Right hindlimb (tissue), 1 donor: ENCODE measurements at places on chromosomes 11 and 22.

DNA sequence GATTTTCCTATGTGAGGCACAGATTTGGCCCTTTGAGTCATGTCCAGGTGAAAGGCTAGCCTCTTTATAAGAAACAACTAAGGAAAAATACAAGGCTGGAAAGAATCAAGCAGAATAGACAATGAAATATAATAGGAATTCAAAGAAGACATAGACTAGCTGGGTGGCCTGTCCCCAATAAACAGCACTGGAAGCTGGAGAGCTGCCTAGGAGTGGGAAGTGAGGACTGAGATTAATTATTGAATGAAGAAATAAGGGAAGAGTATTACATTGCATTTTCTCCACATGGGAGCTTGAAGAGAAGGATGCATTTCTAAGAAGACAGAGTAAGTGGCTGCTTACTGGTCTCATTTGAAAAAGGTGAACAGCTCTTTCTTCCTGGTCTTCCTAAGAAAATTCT is 100.0 kb downstream of the CCDC34 start:
- no peak for DNase-seq

DNA sequence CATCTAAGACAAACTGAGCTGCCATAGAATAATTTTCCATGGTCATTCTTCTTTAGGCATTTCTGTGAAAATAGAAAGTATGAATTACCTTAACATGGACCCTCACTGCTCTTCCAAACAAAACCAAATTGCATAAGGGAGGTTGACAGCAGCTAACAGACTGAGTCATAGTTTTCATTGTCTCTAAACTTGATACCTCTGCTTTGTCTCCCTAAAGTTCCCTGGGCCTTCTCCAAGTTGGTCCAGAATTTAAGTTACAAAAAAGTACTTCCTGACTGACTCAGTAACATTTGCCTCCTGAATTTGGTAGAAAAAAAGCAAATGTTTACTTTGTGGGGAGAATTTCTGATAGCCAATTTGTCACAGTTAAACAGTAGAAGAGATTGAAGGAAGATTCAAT is 3.0 kb downstream of the OR8D1 start:
- DNase-seq: no peak

- DNase-seq: no peak
Observed at GRCh38 chr11:75023446-75024067, 34.8 kb downstream of the NEU3 start.

DNA sequence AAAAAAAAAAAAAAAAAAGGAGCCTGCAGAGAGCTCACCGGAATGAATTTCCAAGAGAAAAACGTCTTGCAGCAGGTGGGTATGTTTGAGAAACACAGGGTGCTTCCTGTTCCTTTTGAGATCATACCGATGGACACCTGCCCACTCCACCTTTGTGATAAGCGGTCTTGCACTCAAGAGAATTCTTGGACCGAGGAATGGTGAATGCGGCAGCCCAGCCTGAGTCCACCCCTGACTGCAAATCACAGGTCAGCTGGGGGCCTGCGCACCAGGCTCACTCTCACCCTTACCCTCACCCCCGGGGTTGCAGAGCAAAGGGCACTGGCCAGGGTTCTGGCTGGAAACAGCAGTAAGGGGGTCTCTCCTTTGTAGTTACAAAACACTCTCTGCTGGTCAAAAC is 16.8 kb upstream of the TEF start:
- DNase-seq: no peak

DNA sequence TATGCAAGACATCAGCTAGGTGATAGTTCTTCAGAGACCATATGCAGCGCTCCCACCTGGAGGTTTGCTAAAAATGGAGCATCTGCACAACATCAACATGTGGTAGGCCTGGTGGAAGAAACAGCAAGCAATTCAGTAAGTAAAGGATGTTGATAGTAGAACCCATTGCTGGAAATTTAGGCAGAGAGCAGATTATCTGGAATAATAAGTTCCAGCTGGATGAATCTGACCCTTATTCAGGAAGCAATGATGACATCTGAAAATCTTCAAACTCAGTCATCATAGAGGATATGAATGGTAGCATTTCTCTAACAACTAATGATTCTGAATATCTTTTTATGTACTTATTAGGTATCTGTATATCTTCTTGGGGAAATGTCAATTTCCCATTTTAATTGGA is 225.2 kb upstream of the ANO3 start:
- DNase-seq: no peak

DNA sequence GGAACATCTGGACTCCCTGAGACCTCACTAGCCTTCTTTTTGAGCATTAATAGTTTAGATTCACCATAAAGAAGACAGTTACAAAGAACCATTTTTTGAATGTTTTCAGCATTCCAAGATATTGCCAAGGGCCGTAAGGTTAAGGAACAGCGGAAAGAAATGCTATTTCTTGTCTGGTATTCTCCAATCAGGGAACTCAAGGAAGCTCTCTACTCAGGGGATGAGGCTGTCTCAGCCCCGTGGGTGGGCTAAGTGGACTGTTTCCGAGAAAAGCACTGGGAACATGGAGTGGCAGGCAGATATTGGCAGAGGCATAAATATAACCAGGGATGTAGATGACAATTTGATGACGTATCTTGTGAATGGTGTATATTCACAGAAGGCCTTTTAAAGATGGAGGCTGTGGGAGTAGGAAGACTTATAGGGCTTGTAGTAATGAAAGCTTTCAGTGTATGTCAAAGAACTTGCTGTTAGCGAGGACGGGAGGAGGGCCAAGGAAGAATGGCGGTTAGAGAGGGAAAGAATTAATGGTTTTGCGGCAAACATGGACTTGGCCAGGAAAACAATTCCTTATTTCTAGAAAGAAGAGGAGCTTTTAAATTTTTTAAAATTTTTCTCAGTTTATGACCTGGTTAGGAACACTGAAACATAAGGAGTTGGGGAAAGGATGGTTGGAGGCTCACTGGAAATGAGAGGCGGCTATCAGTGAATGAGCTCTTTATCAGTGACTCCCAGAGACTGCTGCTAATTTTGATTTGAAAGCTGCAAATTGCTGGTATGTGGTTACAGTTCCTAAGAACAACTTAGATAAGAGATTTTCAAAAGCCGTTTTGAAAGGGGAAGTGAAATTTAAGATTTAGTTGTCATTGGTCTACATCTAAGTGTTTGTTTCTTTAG is 64.6 kb downstream of the ST3GAL4 start:
- peak; percentile 76 for DNase-seq

DNA sequence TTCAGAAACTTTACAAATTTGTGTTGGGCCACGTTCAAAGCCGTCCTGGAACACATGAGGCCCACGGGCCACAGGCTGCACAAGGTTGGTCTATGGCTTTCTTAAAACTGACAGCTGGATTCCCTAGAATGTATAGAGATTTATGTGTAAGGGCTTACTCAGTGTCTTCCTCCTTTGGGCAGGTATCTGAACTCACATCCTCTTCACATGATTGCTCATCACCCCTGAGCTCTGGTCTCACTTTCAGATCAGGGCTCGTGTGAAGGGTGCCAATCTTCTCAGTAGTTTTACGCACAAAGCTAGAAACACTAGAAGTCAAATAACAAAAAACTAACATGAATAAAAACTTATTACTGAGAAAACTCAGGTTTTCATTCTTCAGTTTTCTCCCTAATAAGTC is 27.1 kb downstream of the HPS5 start:
- DNase-seq: no peak

DNA sequence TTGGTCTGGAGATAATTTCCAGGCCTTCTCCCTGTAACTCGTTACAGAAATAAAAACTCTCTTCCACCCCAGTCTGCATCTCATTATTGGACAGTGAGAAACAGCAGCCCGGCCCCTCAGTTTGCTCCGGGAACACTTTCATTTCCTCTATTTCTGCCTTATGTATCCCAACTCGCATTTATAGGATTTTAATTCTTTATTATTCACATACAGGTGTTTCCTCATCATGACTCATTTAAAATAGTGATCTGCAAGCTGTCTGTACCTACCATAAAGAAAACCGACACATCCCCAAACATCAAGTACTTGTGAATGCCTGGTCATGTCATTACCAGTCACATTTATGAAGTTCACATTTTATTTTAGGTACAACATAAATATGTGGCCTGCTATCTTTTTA is 42.8 kb downstream of the PIWIL3 start:
- no peak for DNase-seq

DNA sequence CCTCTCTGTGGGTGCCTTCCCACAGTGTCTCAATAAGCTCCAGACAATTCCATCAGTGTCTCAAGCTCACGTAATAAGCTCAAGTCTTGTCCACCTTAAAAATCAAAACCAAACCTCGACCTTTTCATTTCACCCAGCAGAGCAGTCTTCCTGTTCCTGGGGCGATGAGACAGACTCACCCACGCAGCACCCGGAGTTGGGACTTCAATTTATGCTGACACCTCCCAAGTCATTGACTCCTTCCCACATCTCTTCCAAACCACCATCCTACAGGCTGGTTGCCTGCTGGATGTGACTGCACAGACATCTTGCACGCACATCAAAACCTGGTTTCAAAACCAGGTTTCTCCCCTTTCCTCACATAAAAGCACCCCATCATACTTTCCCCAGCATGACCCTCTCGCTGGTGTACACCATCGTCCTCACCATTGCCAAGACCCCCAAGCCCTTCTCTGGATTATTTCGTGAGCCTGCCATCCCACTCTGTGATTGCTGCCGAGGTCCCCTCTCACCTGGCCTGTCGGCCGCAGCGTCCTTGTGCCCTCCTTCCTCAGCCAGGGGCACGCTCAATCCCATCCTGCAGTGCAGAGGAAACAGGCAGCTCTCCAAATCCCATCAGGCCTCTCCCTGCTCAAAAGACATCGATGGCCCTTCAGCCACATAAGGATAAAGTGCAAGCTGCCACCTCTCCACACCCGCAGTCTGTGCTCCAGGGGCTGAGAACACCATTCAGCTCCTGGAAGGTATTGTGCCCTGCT is 45.1 kb upstream of the FBXO3 start:
- no peak for DNase-seq

GRCh38 chr11:85752890-85753581 is 57.9 kb downstream of the SYTL2 start:
- peak; percentile 27 for DNase-seq

GRCh38 chr11:97965849-97966646 is 1054.7 kb upstream of the CNTN5 start:
- no peak for DNase-seq

DNA sequence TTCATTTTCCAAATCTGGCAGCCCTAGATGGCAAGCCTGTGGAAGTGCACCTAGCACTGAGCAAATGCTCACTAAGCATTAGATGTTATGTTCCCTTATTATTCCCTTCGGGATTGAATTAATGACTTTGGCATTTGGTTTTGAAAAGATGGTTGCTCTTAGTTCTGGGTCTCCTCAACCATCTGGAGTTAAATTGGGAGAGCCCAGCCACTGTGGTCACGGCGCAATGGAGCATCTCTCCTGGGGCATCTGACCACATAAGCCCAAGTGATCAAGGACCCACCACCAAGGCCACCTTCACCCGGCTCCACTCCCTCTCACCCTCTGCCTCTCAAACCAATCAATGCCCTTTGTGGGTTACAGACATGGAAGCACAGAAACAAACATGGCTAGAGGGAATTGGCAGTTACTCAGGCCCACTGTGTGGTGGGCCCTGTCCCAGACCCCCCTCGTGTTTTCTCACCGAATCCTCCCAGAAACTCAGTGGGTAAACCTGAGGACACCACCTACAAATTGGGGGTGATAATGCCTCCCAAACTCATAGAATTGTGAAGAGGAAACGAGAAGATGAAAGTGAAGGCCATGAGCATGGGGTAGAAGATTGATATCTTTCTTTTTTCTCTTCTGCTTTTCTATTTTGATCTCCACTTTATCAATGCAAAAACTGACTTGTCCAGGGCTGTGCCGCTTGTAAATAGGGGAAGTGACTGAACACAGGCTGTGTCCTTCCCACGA is 52.2 kb downstream of the IRAG1 start:
- peak; percentile 18 for DNase-seq

GRCh38 chr22:37930952-37931440 is 22.4 kb downstream of the C22orf23 start:
- no peak for DNase-seq

GRCh38 chr22:22928666-22929380 is 41.2 kb downstream of the IGLL5 start:
- peak; percentile 49 for DNase-seq

DNA sequence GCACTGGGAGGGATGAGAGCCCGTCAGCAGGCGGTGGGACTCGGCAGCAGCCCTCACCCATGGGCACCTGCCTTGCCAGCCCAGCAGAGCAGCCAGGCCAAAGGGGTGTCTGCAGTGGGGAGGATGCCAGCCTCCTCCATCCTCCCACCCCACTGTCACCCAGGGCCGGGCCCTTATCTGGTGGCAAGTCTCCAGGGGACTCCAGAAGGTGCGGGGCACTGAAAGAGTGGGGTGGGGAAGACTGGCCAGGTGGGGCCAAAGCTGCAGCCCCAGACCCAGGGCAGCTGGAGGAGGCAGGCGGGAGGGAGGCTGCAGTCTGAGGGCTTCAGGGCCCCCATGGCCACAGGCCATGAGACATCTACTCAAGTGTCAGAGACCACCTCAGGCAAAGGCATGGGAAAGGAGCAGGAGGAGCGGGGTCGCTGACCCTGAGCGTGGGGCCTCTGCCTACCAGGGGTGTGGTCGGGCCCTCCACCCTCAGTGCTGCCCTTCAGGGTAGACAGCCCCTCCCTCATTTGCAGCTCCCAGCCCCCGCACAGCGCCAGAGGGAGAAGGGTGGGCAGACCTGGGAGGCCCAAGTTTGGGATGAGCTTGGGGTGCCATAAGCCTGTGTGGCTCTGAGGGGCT is 3.5 kb downstream of the DGCR6L start:
- DNase-seq: no peak

DNA sequence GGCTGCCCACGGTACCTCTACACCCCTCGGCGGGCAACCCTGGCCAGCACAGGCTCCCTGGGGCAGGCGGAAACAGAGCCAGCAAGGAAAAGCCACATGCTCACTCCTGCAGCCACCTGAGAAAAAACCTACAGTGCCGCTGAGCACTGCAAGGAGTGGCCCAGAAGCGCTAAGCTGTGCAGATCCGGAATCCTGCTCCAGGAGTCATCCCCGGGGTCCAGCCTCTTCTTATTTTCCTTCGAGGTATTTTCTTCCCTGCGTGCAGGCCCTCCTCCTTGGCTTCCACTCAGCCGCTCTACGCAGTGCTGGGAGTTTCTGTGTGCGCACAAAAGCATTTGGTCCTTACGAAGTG is 81.0 kb downstream of the TRMU start:
- DNase-seq: peak; percentile 56

DNA sequence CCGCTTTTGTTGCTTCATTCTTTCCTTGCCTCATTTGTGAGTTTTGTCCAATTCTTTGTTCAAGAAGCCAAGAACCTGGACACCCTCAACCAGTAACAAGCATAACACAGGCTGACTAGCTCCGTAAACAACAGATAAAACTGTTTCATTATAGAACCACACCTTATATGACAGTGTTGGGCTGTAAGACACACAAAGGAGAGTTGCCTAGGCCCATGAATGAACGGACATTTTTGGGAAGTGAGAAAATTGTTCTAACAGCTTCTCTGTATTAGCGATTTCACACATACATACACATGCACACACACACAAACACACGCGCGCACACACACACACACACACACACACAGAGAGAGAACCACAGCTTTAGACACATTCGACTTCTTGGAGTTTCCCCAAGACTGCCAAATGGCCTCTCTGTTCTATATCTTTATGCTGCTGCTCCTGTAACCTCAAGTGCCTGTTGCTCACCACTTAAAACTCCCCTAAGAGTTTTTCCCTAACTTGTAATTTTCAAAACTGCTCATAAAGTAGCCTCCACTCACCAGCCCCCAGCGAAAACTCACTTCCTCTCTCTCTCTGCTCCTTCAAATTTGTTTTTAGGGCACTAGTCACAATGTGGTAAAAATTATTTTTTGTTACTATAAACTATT is 35.9 kb downstream of the CTSC start:
- no peak for DNase-seq

- peak; percentile 60 for DNase-seq
Observed at GRCh38 chr11:1628506-1629325, 859 bp upstream of the KRTAP5-5 start.

- DNase-seq: no peak
Observed at GRCh38 chr11:5809122-5809519, 397 bp downstream of the OR52N2 start.
